K562 (cell line): ENCODE measurements at places on chromosomes 7 and 10.
A peak's percentile ranks its signal among the peaks of the same experiment; 100 is the strongest.

DNA sequence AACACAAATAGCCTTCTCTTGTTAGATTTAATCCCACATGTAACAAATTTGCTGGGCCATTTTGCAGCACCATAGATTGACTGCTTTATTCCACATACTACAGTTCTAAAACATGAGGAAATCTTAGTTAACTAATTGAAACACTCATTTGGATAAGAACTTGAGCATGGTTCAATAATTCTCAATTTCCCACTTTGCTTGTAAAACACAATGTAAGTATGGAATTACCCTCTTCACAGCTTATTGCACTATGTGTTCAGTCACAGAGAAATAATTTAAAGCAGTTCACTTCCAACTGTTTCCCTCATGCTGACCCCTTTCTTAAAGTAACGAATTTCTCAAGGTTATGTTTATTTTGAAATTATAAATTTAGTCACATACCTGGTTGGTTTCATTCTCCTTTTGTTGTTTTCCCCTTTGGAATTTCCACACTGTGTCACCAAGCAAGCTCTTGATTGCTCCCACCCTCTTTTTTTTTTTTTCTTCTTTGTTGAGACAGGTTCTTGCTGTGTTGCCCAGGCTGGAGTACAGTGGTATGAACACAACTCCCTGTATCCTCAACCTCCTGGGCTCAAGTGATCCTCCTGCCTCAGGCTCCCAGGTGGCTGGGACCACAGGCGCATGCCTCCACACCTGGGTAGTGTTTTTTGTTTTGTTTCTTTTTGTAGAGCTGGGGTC, 425.4 kb downstream of the EXOC4 start:
- no peak for DNase-seq

DNA sequence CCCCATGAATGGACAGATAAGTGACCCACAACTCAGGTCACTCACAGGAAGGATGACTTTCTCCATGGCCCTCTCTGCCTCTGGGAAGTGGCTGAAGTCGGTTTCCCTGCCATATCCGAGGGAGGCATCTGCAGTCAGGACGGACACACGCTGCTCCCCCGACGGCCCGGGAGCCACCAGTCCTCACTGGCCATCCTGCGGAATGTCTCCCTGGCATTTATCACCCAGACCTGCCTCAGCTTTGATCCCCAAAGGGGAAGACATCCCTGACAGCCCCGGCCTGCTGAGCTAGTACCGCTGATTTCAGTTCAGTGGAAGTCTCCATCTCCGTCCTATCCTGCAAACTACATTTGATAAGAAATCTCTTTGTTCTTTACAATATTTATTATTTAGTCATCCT, 339.5 kb upstream of the MKI67 start:
- DNase-seq: no peak

DNA sequence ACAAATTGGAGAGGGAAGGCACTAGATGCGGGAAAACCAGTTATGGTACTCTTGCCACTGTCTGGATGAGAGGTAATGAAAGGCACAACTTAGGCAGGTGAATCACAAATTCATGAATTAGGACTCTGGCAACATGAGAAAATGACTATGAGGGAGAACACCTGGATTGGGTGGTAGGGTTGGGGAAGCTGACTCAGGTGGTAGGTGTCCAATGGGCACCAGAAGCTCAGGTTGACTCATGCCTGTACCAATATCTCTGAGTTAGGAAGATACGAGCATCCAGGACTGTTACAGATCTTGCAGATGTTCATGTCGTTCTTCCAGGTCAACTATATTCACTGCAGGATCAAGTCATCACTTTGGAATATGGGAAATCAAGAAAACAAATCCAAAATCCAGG, 56.7 kb downstream of the NPY start:
- no peak for DNase-seq

DNA sequence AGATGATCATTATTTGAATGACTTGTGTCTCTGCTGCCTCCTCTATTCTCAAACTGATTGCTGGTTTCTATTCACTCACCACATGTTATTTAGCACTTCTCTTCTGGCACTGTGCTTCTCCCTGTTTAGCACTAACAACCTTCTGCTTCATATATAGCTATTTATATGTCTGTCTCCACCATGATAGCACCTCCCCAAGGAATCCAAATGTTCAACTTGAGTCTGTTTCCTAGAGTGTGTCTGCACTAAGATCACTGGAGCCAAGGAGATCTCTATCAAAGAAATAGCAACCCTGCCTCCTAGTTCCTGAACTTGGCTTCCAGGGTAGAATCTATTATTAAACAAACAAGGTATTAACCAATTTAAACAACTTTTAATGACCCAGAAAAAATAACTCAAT, 104.5 kb downstream of the CYP26A1 start:
- DNase-seq: no peak

DNA sequence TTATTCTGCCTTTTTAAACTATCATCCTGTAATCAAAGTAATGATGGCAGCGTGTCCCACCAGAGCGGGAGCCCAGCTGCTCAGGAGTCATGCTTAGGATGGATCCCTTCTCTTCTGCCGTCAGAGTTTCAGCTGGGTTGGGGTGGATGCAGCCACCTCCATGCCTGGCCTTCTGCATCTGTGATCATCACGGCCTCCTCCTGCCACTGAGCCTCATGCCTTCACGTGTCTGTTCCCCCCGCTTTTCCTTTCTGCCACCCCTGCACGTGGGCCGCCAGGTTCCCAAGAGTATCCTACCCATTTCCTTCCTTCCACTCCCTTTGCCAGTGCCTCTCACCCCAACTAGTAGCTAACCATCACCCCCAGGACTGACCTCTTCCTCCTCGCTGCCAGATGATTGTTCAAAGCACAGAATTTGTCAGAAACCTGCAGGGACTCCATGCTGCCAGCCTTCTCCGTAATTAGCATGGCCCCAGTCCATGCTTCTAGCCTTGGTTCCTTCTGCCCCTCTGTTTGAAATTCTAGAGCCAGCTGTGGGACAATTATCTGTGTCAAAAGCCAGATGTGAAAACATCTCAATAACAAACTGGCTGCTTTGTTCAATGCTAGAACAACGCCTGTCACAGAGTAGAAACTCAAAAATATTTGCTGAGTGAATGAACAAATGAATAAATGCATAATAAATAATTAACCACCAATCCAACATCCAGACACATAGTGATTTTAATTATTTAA, 151.7 kb downstream of the EGFR start:
- DNase-seq: no peak

DNA sequence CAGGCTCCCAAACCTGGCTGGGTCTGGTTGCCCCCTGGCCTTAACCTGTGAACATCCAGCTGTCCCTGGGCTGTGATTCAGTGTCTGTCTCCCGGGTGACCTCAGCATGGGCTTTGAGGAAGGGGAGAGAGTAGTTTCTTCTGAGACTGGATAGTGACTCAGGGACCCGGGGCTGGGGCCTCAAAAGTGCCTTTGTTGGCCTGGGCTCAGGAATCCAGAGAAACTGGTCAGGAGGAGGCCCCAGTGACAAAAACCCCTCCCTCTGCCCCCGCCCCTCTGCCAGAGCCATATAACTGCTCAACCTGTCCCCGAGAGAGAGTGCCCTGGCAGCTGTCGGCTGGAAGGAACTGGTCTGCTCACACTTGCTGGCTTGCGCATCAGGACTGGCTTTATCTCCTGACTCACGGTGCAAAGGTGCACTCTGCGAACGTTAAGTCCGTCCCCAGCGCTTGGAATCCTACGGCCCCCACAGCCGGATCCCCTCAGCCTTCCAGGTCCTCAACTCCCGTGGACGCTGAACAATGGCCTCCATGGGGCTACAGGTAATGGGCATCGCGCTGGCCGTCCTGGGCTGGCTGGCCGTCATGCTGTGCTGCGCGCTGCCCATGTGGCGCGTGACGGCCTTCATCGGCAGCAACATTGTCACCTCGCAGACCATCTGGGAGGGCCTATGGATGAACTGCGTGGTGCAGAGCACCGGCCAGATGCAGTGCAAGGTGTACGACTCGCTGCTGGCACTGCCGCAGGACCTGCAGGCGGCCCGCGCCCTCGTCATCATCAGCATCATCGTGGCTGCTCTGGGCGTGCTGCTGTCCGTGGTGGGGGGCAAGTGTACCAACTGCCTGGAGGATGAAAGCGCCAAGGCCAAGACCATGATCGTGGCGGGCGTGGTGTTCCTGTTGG, at the start of gene CLDN4:
Gene CLDN4, plus strand, starts transcription at position 316 of the 903 bp plus-strand sequence. Its CDS starts 206 bp downstream, at position 522.
- no peak for DNase-seq

- DNase-seq: peak; percentile 40
Measured at GRCh38 chr7:116249969-116250553, 39.7 kb downstream of the TES start.

- no peak for DNase-seq
Measured at GRCh38 chr7:42834676-42835075, 77.2 kb downstream of the C7orf25 start.

DNA sequence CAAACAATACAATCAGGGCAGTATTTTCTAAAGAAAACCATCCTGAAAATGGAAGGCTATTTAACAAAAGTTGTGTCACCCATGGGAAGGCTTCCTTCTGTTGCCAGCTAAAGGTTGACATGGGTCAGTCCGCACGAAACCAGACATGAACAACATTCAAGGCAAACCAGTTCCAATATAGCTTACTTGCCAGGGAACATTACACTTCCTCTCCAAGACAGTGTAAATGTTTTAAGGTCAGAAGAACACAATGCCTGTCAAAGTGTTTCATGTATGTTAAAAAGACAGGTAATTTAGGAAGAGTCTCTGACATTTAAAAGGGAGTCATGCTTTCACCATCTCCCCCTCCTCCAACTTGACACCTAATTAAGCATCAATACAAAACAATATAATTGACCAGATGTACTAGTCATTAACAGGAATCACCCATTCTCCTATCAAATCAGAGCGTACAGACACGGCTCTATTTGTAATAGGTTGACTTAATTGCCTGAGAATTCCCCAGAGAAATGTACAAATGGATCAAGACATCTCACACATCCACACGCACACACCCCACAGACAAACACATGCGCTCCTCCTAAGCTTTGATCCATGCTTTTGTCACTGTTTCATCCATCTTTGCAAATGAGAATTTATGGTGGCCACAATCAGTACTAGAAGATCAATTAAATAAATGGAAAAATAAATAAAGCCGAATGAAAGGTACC, 69.5 kb downstream of the CACNA2D1 start:
- no peak for DNase-seq

DNA sequence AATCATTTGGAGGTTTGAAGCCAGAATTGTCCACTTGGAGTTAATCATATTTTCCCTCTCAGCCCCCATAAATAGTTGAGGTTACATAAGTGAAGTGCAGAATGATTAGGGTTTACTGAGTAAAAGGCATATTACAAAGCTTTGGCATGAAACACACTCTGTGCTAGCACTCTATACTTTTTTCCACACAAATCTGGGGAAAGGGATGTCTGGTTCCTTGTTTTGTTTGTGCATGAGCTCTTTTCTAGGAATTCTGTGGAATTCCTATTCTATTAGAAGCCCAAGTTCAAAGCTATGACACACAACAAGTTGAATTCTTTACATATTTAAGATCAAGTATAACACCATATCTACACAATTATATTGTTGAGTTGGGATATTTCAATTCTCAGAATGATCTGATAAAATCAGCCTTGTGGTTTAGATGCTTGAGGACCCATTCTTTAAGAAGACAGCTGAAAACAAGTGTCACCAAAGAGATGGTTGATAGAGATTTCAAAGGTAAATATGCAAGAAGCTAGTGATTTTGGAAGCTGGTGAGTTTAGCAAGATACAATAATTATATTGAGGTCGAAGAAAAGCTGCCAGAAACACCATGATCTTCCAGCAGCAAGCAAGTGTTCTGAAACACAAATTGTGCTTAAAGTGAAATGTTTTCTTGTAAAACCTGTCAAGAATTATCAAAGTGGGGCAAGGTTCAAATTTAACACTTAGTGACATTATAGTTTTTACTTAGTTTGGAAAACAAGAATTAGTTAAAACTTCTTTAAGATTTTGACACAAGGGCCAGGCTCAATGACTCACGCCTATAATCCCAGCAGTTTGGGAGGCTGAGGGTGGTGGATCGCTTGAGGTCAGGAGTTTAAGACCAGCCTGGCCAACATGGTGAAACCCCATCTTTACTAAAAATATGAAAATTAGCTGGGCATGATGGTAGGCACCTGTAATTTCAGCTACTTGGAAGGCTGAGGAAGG, 122.6 kb downstream of the INHBA start:
- DNase-seq: no peak

- no peak for DNase-seq
Measured at GRCh38 chr10:21758239-21758638, 224.2 kb downstream of the MLLT10 start.

DNA sequence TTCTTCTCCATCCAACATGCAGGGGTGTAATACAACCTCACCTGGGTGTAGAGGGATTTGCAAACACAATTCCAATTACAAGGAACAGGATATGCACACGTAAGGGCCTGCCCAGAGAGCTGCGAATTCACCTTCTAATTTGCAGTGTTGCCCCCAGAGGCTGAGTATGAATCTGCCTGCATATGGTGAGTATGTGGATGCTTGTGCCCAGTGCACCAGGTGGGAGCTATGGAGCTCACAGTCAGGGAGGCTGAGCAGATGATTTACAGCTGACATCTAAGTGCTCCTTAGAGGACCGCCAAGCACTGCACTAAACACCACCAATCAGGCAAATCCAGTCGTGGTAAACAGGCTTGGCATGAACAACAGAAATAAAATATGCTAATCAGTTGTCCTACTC, 132.0 kb downstream of the RELN start:
- no peak for DNase-seq

GRCh38 chr10:132309471-132309865, 1.7 kb upstream of the STK32C start:
- no peak for DNase-seq

- DNase-seq: no peak
Measured at GRCh38 chr7:100639995-100640516, 1.3 kb downstream of the TFR2 start.

DNA sequence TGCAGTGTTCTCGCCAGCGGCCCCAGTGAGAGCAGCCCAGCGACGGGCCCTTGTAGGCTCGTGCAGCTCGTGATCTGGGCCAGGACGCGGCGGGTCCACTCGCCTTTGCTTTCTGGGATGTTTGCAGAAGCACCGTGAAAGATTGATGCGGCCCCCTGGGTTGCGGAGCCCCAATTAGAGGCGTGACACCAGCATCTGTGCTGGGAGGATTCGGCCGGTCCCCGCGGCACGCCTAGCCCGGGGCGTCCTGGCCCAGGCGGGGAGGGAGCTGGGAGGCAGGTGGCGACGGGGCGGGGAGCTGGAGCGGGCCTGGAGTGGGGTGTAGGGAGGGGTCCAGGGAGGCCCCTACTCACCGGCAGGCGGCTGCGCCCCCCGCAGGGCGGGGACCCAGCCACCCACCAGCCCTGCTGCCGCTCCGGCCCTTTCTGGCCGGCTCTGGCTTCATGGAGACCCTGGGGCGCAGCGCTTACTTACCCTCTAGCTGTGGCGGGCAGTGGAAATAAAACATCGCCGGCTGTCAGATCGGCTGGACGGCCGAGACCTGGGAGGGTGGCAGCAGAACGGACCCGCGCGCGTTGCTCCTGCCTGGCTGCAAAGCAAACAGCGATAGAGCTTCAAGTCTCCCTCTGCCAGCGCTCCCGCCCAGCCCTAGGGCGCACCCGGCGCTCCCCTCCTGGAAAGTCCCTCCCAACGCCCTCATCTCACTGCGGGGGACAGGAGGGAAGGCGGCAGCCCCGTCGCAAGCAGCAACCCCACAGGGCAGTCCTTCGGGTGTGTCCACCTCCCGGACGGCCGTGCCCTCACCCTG, 752 bp downstream of the DRGX start:
- DNase-seq: no peak
